Thymus (tissue), 14 donors: ENCODE measurements at places on chromosomes 1 and 21.

GRCh38 chr1:28719332-28719619 is 17.5 kb upstream of the YTHDF2 start:
- DNase-seq = no peak

DNA sequence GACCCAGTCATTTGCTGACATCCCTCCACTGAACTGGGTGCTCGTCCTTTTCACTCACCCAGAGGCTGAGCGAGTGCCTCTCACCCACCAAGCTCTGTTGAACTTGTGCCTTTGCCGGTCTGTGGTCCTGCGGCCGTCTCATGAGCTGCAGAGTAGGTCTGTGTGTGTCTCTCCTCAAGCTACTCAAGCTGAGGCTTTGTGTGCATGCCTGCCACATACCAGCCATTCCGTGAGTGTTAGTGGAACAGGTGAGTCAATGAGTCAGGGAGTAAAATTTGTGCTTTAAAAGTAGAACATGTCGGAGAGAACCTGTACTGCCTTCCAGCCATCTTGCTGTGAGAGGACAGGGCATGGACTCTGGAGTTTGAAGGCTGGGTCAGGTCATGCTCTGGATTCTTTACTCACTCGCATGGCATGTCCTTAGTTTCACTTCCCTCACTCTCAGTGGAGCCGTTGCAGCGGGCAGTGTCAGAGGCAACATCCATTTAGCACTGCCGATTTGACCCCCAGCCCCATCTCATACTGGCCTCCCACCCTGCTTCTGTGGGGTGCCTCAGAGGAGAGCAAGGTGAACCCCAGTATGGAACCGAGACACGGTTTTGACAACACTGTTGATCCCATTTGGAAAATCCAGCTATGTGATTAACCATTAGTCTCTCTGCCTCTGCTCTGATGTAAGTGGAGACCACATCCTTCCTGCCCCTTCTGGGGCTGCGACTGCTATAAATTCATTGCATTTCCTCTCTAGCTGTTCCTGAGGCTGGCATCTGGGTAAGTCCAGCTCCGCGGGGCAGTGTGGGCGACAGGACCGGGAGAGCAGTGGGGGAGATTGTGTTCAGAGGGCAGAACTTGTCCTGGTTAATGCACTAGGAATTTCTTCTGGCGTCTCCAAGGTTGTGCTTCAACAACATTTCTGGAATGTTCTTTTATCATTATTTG is at the start of gene NLRP3:
Gene NLRP3, plus strand, starts transcription at position 751 of the 939 bp plus-strand sequence. CDS start 2,628 bp downstream, outside the sequence.
- no peak for DNase-seq

DNA sequence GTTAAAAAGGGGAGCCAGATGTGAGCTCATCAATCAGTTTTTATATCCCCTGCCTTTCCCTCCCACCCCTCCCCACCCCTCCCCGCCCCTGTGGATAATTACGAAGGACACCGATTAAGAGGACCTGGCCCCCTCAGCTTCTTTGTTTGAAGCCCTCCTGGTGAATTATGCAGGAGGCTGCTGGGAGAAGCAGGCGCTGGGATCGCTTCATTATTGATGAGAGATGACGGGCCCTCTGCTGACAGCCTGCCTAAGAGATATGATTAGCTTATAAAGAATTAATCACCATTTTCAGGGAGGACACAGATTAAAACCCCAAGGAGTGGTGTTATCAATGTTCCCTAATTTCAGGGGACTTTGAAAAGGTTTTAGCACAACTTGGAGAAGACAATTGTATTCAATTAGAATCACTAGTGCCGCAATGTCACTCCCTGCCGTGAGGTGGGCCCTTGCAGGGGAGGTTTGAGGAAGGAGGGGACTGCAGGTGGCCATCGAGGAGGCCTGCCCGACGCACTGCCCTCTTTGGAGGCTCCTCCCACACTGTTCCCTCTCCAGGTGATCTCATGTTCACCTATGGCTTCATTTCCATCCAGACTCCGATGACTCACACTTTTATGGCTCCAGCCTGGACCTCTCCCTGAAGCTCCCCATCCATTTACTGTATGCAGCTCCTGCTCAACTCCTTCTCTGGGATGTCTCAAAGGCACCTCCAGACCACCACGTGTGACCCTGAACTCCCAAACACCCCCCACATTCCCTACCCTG is 67.0 kb upstream of the KLHDC7A start:
- no peak for DNase-seq

GRCh38 chr21:42746593-42747275 is 93.3 kb downstream of the PDE9A start:
- peak; percentile 73 for DNase-seq

- DNase-seq = no peak
Measured at GRCh38 chr1:70486676-70487458, 75.8 kb downstream of the CTH start.

DNA sequence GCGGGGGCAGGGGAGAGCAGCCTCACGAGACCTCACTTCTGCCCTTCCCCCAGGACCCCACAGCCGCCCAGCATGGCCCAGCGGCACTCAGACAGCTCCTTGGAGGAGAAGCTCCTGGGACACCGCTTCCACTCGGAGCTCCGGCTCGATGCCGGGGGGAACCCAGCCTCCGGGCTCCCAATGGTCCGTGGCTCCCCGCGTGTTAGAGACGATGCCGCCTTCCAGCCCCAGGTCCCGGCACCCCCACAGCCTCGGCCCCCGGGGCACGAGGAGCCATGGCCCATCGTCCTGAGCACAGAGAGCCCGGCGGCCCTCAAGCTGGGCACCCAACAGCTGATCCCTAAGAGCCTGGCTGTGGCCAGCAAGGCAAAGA is 8.5 kb downstream of the ARHGEF16 start:
- no peak for DNase-seq

- DNase-seq = no peak
Measured at GRCh38 chr1:160855181-160855981, 7.3 kb downstream of the CD244 start.

DNA sequence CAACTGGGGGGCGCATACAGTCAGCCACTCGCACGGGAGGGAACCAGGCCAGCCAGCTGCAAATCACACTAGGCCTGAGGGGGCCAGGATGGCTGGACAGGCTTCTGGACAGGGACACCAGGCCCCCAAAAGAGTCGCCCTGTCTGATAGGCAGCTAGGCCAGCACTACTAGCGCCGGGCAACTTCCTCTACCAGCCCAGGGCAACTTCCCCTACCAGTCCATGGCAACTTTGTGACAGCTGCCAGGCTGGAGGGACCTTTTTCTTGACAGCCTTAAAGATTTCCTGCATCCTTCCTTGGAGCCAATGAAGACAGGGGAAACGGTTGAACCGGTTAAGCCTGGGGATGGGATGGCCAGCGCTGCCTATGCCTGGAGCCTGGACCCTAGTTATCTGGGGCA is 5.1 kb downstream of the IFFO2 start:
- DNase-seq = no peak

GRCh38 chr1:18373882-18374493 is 106.7 kb upstream of the KLHDC7A start:
- no peak for DNase-seq

- no peak for DNase-seq
Measured at GRCh38 chr1:158249646-158250045, 4.6 kb upstream of the CD1A start.

- no peak for DNase-seq
Measured at GRCh38 chr1:1035291-1035943, 15.5 kb downstream of the AGRN start.

DNA sequence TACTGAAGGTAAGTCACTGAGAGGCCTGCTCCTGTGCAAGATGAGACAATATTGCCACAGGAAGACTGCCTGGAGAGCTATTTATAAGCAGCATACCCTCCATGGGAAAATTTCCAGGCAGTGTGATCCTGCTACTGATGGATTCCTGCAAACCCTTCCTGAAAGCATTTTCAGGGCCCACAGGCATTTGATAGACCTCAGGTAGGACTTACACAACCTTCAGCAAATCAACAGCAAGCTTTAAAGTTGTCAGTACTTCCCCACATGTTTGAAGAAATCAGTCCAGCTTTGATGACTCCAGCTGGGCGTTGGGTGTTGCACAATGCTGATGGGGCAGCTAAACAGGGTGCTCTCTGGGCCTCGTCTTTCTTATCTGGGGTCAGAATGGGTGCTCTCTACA is 108.8 kb downstream of the PLXNA2 start:
- DNase-seq = no peak

DNA sequence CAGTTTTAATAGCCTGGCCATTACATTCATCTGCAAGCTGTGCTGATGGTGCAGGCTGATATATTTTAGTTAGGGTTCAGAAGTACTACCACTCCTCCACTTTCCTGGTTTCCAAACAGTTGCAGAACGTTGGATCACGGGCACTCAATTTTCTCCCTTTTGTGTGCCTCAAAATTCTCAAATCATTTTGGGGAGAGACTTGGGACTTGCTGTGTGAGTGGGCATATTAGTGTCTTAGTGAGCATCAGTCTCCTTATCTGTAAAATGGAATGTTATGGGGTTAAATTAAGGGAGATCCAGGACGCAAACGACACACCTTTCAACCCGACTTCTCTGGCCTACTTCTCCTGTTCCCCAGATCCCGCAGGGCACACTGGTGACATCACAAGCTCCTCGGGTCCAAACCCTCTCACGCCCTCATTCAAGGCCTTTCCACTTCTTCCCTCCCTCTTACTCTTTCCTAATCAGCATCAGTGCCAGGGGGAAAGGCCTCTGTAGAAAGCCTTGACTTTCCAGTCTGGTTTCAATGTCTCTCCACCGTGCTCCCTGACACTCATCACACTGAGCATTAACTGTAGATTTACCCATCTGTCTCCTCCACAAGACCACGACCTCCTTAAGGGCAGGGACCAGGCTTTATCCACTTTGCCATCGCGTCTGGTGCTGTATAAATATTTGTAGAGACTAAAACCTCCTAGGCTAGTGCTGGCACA is 1.2 kb downstream of the PIGP start:
- no peak for DNase-seq

DNA sequence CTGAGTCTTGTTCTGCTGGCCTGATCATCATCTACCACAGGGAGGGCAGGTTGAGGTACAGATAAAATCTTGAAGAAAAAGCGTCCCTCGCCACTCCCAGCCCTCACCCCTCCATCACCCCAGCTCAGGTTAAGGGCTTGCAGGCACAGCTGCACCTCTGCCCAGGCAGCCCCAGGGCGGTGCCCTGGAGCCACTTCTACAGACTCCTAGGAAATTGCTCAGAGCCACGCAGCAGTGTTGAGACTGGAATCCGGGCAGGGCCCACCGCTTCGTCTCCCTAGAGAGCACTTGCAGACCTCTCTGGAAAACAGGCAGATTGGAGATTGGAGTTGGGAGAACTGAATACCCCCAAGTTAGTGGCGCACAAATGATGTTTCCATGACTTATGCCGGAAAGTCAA is 35.3 kb downstream of the VN1R5 start:
- DNase-seq = no peak
